ENCODE measurements at places on chromosomes 12 and 14.

DNA sequence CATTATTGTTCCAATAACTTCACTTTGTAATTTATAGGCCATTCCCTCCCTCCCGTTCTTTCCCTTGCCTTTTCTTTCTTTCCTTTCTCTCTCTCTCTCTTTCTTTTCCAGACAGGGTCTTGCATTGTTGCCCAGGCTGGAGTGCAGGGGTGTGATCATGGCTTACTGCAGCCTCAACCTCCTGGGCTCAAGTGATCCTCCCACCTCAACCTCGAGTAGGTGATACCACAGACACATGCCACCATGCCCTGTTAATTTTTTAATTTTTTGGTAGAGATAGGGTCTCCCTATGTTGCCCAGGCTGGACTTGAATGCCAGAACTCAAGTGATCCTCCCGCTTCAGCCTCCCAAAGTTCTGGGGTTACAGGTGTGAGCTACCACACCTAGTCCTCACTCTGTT, 6.8 kb upstream of the POU6F1 start:
- DNase-seq = no peak

DNA sequence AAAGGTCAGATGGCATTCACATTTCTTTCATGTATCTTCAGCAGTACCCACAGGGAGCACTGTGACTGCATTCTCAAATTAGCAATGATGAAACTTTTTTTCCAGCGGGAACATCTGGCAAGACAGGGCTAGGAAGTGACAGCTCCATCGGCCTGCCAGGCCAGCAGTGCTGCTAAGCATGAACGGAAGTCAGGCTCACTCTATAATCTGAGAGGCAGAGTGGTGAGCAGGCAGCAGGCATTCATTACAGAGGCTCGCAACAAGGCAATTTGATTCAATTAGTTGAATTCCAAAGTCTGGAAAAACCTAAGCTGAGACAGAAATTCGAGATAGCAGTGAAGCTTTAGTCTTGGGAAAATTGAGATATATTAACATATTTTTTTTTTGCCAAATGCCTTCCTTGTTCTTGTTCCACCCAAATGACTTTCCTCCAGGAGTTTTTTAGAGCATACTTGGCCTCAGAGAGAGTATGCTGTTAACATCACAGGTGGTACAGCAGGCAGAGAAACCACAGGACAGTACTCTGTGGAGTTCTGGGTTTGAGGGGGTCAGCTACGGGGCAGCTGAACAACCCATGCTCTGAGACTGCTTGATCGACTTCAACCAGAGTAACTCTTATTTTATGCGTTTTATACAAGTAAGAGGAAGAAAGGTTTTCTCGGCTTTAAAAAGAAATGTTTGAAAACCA, 414.9 kb downstream of the APAF1 start:
- DNase-seq = no peak

DNA sequence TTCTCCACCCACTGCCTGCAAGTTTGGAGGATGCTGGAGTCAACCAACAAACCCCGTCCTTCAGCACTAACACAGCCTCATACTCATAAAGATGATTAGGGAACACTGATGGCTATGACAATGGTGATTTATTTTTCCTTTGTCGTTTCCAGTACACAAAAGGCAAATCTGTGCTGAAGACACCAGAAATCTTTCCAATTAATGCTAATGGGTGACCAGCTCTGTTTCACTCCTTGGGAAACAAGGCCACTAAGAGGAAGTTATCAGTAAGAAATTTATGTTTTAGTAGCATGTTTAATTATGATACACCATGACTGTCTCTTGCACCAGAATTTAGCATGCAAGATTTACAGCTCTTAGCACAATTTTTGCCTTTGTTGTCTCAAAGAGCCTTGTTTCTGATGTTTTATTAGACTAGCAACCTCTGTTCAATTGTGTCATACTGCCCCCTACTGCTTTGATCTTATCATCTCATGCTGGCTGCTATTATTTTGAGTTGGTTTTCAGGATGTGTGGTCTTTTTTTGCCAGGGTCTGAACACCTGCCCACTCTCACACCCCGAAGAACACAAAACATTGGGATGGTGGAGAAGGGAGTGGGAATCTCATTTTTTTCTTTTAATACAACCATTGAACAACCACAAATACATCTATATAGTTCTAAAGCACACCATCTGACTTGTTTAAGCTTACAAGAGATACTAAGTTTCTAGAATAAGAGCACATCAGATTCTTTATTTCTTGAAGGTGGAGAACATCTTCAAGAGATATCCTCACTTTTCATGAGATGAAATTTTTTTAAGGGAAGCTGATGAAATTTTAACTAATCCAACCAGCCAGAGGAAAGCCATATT, 160.9 kb downstream of the SPTSSA start:
- no peak for DNase-seq

DNA sequence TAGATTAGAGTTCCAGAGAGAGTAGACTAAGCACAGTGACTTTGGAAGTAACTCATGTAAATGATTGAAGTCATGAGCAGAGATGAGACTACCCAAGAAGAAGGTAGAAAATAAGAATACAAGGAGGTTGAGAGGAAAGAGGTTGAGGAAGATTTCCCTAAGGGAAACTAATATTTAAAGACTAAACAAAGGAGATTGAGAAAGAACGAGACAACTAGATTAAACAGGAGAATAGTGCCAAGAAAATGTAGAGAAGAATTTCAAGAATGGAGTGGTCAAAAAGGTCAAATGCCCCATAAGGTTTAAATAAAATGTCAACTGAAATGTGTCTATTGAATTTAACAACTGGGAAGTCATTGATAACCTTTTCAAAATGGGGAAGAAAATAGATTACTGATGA, 59.0 kb downstream of the RPS29 start:
- no peak for DNase-seq

GRCh38 chr14:81536241-81536771, 2.7 kb upstream of the SEL1L start:
- no peak for DNase-seq

GRCh38 chr12:93502802-93503623, 35.7 kb downstream of the MRPL42 start:
- peak; percentile 48 for DNase-seq

GRCh38 chr14:34671716-34672115, 41.8 kb upstream of the SNX6 start:
- DNase-seq = no peak

- peak; percentile 62 for DNase-seq
These were observed at the start of gene ZBTB42 for GRCh38 chr14:104800771-104801519. TSS of gene ZBTB42 (plus strand) at chr14:104801101. CDS start at chr14:104801198, 97 bp downstream.

- DNase-seq = no peak
These were observed 18.6 kb downstream of the LGMN start for GRCh38 chr14:92729634-92730358.
